AG08396 (cell line): ENCODE measurements at places on chromosomes 4 and X.

DNA sequence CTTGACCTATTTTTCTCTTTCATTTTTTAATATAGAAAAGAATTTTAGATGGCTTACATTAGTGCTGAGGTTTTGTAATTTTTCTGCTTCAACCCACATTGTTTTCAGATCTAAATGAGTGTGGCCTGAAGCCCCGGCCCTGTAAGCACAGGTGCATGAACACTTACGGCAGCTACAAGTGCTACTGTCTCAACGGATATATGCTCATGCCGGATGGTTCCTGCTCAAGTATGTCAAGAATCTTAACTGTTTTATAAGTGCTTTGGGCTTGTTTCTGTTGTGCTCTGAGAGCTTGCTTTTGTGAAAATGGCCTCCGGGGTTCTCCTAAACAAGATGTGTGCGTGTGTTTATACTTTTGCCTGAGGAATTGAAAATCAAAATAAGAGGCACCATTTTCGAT is 41.6 kb downstream of the NPNT start:
- DNase-seq = no peak

DNA sequence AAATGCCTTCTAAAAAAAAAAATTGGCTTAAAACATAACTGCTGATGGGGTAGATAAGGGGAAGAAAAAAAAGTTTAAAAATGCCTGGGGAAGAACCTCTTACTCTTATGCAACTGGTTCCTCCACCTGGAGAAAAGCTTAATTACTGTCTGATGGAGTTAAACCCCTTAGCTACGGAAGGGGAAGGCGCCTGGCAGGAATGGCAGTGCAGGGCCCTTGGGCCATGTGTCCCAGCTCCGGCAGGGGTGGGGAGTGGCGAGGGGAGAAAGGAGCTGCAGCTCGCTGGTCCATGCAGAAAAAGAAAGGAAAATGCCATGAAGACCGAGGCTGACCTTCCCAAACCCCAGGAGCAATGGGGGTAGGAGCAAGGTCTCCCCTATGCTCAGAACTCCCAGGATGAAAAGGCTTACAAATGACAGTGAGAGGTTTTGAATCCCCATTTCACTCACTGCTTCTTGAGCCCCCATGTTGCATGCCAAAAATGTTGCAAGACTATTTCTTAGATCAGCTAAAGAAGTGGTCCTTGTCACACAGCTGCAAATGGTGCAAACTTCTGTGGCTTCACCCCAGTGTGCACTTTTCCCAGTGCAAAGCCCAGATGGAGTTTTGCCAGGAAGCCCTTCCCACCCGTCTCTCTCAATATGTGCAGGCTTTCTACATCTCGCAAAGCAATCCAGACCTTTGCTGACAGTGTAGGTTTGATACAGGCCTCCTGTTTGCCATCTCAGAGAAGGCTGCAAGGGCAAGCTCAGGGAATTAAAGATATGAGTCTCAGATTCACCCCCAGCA is 204.8 kb upstream of the CT83 start:
- DNase-seq = no peak

- DNase-seq = no peak
Observed at GRCh38 chr4:8463811-8464210, 23.2 kb downstream of the TRMT44 start.

- no peak for DNase-seq
Observed at GRCh38 chr4:98919996-98920395, 8.9 kb downstream of the EIF4E start.

- no peak for DNase-seq
Observed at GRCh38 chr4:129109965-129110824, 14.2 kb downstream of the C4orf33 start.

GRCh38 chrX:119684916-119685224 is 8.1 kb downstream of the SEPTIN6 start:
- DNase-seq = no peak

- no peak for DNase-seq
Observed at GRCh38 chr4:10346023-10346422, 111.2 kb downstream of the ZNF518B start.

GRCh38 chrX:21989384-21989783 is 42.7 kb upstream of the PHEX start:
- DNase-seq = no peak

- peak; percentile 22 for DNase-seq
Observed at GRCh38 chr4:4182835-4183568, 43.7 kb downstream of the OTOP1 start.

DNA sequence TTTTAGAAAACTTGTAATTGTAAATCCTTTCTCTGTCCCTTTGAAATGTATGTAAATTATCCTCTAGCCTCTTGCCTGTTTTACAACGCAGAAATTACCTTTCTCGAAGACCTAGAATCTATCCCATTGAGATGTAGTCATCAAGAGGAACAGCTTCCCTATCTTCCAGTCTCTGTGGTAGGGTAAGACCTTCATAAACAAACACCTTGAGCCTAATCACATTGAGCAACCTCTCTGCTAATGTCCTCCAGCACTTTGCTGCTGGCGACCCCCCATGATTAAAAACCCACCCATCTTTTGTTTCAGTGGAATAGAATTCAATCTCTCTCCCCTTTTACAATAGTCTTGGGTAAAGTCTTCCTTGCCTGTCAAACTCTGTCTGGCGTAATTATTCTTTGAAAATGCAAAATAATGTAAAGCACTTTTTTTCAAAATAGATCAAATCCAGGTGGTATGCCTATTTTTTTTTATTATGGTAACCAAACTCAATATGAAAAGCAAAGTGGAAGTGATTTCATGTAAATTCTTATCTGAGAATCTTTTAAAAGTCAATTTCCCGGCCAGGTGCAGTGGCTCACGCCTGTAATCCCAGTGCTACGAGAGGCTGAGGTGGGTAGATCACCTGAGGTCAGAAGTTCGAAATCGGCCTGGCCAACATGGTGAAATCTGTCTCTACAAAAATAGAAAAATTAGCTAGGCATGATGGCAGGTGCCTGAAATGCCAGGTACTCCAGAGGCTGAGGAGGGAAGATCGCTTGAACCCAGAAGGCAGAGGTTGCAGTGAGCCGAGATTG is 237.9 kb downstream of the GRXCR1 start:
- DNase-seq = no peak

DNA sequence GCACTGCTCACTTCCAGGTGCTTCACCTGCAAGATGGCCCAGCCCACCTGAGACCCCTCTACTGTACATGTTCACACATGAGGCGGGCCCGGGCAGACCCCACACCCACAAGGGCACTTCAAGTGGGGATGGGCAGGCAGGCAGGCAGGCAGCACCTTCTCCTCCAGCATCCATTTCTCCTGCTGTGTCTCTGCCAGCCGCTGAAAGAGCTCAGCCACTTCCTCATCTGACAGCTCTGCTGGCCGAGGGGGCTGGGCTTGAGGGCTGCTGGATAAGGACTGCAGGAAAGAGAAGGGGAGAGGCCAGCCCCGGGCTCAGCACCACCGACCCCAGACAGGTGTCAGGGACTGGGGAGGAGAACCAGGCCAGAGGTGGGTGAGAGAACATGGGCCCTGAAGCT is 4.4 kb upstream of the KCND1 start:
- DNase-seq = no peak

DNA sequence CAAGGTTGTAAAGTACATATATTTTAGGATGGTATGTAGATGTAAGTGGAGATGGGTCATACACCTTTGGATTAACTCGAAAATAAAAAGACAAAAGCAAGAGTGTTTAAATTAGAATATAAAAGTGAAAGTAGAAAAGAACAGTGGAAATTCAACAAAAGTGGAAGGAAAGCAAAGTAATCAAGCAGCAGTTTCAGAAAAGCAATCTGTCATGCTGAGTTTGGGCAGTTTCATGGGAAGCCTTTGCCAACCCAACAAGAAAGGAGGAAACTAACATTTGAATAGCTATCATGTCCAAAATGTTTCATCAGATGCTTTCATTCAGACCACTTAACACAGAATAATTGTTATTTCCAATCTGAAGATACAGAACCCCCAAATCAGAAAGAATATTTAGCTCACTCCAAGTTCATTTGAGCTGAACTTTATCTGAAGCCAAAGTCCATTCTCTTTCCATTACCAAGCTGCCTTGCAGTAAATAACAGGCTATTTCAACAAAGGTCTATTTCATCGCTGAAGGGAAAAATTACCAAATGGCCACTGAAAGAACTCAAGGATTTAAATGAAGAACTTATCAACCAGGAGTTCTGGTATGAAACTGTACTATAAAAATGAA is 1.8 kb upstream of the EXOSC9 start:
- no peak for DNase-seq

DNA sequence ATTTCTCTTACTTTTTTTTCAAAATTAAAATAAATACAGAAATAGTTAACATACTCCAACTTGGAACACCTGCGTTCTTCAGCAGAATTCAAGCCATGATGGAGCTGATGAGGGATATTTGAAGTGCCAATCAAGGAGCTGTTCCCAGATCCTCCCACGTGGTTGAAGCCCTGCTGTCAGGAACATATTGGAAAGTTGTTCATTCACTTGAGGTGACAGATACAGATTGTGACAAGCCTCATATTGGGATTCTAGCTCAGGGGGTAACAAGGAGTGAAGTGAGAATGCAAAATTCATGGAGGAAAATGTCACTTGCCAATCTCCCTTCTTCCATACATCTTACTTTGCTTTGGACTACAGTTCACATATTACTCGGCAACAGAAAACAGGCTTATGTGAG is 2670.8 kb downstream of the PCDH7 start:
- no peak for DNase-seq

GRCh38 chr4:54268151-54268550 is 39.1 kb downstream of the PDGFRA start:
- DNase-seq = peak; percentile 33

DNA sequence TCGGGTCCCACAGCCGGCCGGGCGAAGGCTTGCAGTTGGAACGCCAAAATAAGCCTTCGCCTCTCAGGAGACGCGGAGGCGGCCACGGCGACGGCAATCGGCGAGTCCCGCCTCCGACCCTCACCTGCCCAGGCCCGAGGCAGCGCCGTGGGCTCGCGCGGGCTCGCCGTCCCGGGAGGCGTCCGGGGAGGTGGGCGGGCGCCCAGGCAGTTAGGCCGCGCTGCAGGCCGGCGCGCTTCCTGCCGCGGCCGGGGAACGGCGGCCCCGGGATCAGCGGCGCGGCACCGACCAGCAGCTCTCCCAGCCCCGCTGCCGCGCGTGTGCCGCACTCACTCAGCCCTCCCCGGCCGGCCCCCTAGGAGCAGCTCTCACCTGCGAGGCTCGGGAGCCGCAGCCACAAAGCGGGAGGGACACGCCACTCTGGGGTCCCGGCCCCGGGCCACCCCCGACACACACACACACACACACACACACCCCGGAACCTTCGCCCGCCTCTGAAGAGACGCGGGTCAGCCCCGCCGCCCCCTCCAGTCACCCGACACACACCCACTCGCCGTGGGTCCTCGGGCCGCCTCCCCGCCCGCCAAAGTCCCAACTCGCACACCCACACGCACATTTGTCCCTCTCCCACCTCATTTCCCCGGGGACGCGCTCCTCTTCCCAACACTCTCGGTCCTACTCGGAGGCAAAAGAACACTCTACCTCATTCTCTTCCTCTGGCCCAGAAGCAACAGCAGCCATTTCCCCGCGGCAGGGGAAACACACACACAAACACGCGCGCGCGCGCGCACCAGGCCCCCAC is at the start of gene CNOT6L:
TSS of gene CNOT6L (minus strand) at position 767 of the 802 bp plus-strand sequence. CDS start at position 707, 60 bp downstream.
- DNase-seq = peak; percentile 72

DNA sequence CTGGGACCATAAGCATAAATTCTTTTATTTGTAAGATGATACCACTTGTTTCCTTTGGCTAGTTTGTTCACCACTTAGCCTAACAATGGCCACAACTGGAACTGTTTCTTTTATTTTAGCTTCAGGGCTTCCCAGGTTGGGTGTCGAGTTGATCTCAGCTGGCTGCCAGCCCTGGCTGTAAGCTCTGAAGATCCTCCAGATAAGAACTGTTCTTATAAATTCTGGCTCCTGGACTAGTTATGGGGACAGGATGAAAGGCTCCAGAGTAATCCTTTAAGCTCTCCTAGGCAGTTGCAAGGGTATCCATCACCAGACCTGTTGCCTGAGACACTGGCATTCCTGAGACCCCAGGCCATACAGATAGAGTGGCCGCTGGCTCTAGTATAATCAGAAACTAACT is 129.4 kb upstream of the ACSL4 start:
- DNase-seq = no peak

GRCh38 chr4:33714971-33715370 is 2529.3 kb downstream of the ARAP2 start:
- no peak for DNase-seq

DNA sequence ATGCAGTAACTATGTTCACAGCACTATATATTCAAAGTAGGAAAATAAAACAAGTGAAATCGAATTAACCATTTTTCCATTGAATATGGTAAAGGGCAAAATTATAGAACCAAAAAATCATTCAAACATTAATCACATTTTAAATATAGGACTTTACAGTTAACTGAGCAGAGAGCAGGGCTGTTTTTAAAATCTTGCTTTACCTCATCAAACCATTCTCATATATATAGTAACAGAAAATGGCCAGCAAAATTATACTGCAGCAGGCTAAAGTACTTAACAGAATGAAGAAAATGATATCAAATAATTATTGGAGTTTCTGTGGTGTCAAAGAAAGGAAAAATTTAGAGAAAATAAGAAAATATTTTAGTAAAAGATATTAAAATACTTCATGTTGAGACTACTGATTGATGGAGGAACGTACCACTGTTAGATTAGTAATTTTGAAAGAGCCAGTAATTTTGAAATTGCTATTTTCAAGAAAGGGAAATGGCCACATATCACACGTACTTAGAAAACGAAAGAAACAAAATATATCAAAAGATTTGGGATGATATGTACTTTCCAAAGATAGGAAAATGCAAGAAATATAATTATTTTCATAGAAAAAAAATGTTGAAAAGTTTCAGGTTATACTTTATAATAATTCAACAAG is 813.7 kb downstream of the DMD start:
- DNase-seq = no peak

GRCh38 chr4:26131711-26132110 is 189.1 kb upstream of the RBPJ start:
- DNase-seq = no peak
